ENCODE measurements at places on chromosomes 6 and 20.

- no peak for DNase-seq
Measured at GRCh38 chr6:110307368-110307767, 50.8 kb downstream of the METTL24 start.

GRCh38 chr6:139648430-139649000 is 274.1 kb upstream of the CITED2 start:
- DNase-seq, result no peak

DNA sequence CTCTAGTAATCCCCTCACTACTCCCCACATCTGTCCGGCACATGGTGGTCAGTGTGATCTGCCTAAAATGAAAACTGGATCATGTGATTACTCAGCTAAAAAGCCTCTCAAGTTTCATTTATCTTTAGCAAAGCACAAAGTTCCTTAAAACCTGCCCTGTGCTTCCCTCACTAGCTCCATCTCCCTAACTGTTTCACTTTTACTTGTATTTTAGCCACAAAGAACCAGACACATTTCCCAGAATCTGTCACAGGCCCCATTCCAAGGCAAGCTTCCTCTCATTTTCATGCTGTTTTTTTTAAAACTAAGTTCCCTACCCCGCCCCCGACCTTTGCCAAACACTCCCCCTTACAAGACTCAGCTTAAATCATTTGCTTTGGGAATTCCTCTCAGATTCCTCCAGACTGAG is 8.9 kb upstream of the IGF2R start:
- DNase-seq, result no peak

DNA sequence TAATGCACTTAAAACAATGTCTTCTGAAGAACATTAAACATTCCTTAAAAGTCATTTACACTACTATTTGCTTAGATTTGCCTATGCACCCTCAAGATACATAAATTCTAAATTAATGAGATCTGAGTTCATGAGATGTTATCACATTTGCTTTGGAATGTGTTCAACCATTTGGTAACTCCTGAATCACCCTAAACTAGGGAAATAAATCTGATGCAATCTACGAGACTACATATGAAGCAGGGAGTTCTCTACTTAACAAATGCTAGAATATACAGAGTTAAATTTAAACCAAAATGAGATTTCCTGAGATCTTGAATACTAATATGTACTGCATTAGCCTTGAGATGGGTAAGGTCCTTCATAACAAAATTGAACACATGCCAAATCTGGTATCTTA is 170.1 kb downstream of the CLIC5 start:
- no peak for DNase-seq

DNA sequence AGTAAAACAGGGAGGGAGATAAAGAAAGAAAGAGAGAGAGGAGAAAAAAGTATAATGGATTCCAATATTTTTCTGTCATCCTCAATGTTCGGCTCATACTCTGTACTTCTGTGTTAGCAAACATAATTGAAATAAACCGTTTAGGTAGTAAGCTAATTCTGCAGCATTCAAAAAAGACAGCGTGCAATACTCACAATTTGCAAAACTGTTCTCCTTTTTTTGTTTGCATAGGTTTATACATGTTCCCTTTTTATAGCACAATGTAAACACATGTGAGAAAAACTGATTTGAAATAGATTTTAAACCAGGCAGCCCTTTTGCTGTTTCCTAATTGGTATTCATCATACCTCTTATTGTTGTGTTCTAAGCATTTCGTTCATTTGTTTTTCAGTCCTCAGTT is 188.9 kb downstream of the PLCB1 start:
- no peak for DNase-seq

- no peak for DNase-seq
Measured at GRCh38 chr6:49692534-49692933, 20.8 kb downstream of the CRISP2 start.

DNA sequence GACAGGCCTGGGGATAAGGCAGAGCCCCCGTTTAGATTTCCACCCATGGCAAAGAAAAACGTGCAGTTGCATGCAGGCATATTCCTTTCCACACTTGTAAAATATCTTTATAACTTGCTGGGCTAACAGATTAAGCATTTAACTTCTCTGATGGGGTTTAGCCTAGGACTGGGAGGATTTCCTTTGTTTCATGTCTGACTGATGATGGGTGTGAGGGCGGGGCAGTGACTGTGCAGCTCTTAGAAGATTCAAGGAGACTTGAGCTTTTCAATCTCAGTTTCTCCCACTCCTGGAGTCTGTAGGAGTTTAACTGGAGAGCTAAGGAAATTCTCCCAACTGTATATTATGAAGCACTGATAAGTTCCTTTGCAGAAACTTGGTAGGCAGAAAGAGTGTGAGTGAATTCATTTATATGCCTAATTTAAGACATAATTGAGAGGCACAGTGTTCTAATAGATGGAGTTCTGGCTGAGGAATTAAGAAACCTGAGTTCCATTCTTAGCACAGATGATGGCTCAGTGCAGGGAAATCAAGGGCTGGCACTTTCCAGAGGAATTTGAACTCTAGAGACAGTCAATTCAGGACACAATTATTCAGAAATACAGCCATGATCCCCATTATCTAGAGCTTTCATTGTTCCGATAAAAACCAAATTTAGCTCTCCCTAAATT is 214.6 kb upstream of the CNR1 start:
- DNase-seq, result no peak

DNA sequence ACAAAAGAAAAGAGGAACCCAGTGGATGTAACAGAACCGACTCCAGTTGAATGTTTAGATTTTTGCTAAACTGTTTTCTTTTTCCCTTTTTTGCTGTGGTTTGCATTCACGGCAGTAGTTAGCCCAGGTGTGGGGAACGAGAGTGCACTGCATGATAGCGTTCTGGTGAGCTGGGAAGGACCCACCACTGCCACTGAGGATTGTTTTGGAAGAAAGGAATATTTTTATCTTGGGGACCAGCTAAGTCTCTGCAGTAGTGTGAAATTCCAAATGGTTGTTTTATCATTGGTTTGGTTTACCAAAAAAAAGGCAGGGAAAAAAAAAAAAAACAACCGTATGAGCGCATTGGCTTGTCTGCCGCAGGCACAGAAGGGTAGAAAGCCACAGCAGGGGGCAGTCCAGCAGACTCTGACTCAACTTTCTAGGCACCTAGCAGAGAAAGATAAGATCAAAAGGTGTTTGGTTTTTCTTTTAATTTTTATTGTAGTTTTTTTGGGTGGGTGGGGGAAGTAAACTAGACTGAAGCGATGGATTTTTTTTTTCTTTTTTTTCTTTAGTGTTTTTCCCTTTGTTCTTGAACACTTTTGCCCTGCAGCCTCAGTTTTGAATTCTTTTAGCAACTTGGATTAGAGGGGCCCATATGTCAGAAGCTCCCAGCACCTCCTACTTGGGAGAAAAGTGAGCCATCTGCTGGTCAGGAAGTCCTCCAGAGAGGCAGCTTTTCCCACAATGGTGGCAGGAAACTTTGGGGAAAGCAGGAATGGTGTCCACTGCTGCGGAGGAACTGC is 13.5 kb upstream of the RAB5IF start:
- peak; percentile 5 for DNase-seq

DNA sequence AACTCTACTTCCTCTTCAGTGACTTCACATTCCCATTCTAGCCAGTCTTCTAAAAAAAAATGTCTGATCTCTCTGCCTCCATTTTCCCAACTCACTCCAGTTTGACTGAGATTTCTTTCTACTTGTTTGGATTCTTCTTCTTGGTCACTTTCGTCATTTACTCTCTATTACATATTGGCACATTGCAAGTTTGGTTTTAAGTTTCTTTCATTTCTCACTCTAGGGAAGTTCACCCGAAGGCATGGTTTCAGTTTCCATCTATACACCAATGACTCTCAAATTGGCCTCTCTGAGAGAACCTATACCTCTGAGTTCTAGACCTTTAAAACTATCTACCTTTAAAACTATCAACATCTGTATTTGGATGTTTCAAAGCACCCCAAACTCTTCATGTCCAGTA is 51.3 kb downstream of the CD109 start:
- no peak for DNase-seq

- DNase-seq, result no peak
Measured at GRCh38 chr6:48111143-48111506, at the start of gene PTCHD4. TSS of gene PTCHD4 (minus strand) at chr6:48111197. CDS start at chr6:48068957, 42,240 bp downstream.

GRCh38 chr6:119610265-119610664 is 260.7 kb upstream of the MAN1A1 start:
- no peak for DNase-seq

GRCh38 chr20:44594730-44595129 is 12.4 kb downstream of the PKIG start:
- DNase-seq, result no peak

All from NCI-H1092 treated with DMSO at 0.1 percent for 48 hours (cell line).